ENCODE measurements at places on chromosomes 2 and 18.

GRCh38 chr2:163198972-163199371, 360.4 kb upstream of the KCNH7 start:
- DNase-seq, result no peak

DNA sequence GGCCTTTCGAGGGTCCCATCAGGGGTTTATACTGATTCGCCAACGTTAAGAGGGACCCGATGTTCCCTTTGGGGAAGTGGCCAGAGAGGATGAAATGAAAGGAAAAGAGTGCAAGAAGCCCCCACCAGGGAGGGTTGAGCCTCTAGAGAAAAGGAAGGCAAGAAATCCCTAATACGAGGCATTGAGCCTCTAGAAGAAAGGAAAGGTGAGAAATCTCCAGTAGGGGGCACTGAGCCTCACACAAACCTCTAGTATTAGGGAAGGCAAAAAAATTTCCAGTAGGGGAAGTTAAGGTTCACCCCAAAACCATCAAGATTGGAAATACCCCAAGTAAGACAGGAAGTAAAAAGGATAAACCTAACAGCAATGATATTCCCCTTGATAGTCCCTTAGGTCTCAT, 9.8 kb upstream of the SAP130 start:
- no peak for DNase-seq

GRCh38 chr18:73407506-73407905, 539.7 kb upstream of the NETO1 start:
- no peak for DNase-seq

DNA sequence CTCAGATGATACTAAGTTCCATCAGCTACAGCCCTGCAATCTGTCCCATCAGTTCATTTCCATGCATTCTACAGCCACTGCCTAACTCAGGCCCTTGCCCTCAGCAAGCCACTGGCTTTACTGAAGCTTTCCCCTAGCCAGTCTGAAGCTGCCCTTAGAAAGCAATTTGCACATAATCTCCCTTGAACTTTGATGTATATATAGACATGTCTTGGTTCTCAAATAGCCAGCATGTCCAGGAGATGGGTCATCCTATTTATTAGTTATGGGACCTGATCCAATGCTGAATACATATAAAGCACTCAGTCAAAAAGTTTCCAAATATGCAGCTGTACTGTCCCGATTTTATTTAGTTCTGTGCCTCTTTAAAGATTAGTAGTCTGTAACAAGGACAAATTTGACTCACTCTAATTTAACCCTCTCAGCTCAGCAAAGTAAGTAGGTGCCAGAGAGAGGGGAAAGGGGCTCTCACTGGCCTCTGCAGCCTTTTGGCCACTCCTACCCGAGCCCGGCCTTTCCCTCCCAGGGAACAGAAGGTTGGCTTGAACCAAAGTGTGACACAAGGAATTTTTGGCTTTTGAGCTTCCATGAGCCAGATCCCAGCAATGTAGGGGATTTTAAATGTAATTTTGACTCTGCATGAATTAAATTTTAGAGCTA, 70.7 kb downstream of the CCDC93 start:
- DNase-seq, result no peak

DNA sequence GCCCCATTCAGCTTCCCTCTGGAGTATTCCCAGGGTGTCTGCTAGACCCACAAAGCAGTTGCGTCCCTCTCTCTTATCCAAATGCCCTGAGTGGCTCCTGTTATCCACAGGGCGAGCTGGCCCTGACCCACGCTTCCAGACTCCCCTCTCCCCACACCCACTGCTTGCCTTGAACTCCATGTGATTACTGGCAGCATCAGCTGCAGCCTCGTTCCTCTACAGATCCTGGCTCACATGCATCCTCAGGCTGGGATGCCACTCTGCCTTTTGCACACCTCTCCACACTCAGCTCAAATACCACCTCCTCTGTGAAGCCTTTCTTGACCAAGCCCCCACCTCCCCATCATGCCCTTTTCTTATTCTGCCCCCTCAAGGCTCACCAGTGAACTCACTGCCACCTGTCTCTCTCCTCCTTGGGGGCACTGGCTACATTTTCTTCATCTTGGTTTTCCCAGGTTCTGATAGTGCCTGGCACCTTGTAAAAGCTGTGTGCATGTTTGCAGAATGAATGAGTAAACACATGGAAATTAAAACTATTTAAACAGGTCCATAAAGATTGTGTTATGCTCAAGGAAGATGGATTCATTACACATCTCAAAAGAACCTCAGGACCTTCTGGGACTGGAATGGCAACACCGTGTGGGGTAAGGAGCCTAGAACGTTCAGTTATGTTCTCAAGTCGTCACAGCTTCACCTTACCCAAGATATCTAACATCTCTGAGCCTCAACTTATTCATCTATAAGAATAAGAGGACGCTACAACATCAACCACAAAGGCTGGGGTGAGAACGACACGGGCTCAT, 165.0 kb downstream of the BCL2 start:
- DNase-seq, result no peak

DNA sequence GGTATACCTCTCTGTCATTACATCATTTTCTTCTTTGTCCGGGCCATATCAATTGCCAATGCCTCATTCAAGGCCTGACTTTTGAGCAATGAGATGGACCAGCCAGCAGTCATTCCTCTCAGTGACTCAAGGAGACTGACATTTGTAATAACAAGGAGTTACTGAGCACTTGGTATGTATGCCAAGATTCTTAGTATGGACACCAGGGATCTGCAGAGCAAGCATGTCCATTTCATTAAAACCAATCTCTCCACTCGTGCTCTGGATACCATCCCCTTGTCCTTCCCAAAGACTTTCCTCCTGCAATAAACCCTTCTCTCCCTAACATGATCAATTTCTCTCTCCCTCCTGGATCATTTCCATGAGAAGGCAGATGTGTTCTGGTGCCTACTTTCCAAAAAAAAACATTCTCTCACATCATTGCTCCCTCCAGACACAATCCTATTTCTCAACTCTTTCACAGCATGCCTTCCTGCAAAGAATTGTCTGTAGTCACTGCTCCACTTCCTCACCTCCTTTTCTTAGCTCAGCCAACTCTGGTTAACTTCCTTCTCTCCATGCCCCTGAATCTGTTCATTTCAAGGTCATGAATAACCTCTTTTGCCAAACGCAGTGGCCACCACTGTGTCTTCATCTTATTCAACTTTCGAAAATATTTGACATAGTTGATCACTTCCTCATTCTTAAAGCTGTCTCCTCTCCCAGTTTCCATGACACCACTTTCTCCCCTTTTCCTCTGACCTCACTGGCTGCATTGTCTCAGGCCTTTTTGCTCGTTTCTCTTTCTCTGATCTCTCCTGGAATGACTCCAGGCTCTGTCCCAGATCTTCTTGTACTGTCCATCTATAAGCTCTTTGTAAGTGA, 102.8 kb upstream of the CYP1B1 start:
- no peak for DNase-seq

GRCh38 chr2:62661263-62661635, 44.3 kb upstream of the EHBP1 start:
- no peak for DNase-seq

GRCh38 chr2:74025971-74026612, 41.4 kb downstream of the TET3 start:
- DNase-seq, result no peak

DNA sequence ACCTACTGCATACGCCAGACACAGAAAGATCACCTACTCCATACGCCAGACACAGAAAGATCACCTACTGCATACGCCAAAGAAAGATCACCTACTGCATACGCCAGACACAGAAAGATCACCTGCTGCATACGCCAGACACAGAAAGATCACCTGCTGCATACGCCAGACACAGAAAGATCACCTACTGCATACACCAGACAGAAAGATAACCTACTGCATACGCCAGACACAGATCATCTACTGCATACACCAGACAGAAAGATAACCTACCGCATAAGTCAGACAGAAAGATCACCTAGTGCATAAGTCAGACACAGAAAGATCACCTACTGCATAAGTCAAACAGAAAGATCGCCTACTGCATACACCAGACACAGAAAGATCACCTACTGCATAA, 25.8 kb downstream of the COA5 start:
- no peak for DNase-seq

- no peak for DNase-seq
These were observed 297.6 kb downstream of the CDH7 start for GRCh38 chr18:66048406-66048805.

DNA sequence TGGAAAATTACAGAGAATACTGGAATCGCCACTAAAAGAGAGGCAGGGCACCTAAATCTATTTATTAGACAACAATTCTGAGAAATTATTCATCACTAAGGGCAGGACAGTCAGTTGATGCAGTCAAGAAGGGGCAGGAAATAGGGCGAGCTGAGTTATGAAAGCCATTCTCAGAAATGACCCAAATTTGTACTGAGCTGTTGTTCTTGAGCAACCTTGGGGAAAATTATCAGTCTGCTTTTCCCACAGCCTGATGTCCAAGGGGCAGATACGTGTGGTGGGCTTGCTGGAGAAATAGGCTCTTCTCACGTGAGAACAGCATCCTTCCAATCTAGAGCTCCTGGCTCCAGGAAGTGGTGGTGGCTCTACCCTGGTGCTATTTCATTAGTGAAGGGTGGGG, 38.6 kb downstream of the STON1 start:
- no peak for DNase-seq

DNA sequence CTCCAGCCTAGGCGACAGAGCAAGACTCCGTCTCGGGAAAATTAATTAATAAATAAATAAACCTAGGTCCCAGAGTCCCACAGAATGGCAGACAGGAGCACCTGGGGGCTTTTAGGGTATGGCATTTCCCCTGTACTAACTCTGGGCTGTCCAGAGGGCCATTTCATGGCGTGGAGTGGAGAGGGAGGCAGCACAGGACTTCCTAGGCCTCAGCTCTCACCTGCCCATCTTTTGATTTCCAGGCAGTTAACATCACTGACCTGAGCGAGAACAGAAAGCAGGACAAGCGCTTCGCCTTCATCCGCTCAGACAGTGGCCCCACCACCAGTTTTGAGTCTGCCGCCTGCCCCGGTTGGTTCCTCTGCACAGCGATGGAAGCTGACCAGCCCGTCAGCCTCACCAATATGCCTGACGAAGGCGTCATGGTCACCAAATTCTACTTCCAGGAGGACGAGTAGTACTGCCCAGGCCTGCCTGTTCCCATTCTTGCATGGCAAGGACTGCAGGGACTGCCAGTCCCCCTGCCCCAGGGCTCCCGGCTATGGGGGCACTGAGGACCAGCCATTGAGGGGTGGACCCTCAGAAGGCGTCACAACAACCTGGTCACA, 5.1 kb downstream of the IL1RN start:
- DNase-seq, result no peak

DNA sequence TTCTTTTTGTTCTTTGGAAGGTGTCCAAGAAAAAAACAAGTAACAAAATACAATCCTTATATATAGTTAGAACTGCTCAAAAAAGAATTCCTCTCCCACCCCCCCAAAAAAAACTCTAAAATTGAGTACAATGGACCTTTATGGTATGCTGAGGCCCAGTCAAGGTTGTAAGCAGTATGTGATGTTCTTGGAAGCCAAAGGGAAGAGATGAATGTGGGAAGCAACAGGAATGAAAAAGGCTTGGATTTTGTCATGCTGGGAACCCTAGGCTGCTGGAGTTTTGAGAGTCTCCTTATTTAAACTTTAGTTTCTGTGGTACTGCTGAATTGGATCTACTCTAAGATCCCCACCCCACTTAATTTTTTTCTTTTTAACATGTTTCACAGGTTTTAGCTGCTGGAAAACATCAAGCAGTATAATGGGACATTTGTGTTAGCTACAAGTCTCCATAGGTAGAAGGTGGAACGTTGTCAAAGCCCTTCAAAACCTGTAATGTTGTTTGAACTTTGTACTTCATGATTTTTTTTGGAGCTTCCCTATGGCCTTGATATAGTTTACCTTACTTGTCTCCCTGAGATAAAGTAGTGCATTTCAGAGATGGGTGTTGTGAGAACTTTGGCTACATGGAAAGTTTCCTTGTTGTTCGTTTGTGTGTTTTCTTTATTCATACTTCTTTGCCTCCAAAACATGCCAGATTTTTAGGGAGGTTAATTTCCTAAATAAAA, 57.7 kb downstream of the PHLPP1 start:
- no peak for DNase-seq

- no peak for DNase-seq
These were observed 41.3 kb downstream of the BCL11A start for GRCh38 chr2:60512062-60512622.

DNA sequence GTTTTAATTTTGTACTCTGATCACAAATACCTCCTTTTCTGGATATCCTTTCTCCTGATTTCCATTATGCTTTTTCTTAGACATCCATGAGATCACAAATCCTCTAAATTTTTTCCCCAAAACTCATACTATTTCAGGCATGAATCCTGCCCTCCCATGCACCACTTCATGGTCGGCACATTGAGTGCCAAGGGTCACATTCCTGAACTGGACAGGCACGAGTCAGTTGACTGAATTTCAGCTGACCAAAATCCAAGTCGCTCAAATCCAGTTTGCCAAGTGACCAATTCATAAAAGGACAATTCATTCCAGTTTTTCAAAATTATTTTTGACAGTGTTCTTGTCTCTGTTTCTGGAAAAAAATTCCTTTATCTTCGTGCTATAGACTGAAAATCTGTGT, 22.1 kb downstream of the DYNAP start:
- no peak for DNase-seq

DNA sequence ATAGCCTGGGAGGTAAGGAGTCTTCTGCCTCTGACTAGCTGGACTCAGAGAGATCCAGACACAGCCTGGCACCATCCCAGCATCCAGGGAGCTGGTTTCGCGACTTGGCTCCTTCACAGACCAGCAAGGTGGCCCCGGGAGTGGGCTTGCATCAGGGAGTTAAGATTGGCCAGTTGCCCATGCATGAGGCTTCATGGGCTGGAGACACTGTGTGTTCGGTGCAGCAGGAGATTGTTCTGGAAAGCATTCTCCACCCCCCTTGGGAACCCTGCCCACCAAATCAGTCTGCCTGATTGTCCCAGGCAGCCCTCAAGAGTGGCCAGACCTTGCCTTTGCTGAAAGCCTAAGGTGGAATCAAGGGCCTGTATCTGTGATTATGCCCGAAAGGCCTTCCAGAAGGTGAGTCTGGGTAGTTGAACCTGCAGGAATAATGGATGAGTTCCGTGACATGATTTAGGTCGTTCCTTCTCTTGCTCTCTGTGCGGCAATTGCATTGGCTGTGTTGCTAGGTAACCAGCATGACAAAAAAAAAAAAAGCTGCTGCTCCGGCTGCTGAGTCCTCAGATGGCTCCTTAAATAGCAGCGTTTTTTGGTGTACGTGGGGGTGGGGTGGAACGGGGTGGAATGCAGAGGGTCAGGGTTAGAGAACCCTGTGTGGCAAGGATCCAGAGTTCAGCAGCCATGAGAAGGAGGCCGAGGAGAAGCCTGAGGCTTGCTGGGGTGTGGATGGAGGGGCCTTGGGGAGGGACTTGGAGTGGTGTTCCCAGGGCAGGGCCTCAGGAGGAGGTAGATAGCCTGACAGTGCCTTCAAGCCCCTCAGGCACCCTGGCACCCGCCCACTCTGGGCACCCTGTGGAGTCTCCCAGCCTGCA, 93.0 kb upstream of the MCFD2 start:
- DNase-seq, result no peak

- DNase-seq, result no peak
These were observed 175.1 kb downstream of the ATAD2B start for GRCh38 chr2:23751747-23752265.

DNA sequence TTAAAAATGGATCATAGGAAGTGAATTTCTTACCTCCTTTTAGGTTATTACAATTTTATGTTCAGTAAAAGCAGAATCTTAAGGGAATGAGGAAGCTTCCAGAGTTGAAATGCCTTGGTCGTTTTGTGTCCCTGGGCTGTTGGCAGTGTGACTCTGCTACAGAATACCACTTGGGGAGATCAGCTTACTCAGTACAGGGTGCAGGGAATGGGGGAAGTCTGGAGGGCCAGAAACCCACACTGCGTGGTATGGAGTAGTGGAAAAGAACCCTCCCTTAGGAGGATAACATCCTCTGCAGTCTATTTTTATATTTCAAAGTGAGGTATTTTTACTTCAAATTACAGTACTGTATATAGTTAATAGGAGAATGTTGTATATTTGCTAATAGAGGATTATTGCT, 51.1 kb downstream of the R3HDM1 start:
- DNase-seq, result no peak
